Renal cortical epithelial cell (primary cell): ENCODE measurements at places on chromosomes 11 and 22.
A peak's percentile ranks its signal among the peaks of the same experiment; 100 is the strongest.

DNA sequence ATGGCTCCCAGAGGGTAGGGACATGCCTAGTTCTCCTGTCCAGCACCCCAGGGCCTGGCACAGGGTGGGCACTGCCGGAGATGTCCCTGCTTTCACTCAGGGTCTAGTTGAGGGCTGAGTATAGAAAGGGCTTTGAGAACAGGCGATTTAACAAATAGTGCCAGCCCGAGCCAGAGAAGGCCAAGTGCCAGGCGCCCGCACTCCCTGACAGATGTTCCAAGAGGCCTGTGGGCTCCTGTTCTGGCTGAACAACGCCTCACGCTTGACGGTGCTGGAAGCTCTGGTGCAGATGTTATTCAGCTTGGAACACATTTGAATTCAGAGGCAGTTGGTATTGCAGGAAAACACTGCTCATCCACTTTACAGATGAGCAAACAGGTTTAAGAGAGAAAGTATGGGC lies 46.5 kb downstream of the NFAM1 start:
- DNase-seq: no peak

DNA sequence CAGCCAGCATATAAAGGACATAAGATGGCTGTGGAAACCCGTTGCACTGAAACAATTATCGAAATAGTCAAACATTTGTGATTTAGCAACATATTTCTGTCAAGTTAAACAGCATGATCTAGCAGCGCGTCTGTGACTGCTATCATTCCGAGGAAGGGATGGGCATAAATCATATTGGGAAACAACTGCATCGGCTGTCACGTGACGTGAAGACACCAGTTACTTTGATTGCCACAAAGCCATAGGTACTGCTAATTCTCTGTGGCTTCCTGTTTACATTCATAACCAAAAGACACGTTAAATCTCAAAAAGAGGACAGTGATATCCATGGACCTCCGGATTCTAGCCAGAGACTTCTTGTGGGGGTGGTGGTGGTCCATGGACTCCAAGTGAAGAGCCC lies 87.8 kb downstream of the CACNA1I start:
- no peak for DNase-seq

GRCh38 chr11:72569966-72570892 lies 104.0 kb downstream of the PDE2A start:
- DNase-seq: peak; percentile 82

- peak; percentile 94 for DNase-seq
Measured at GRCh38 chr22:37197451-37198257, 9.6 kb upstream of the C1QTNF6 start.

GRCh38 chr11:61122761-61123160 lies 20.5 kb downstream of the CD5 start:
- DNase-seq: no peak

DNA sequence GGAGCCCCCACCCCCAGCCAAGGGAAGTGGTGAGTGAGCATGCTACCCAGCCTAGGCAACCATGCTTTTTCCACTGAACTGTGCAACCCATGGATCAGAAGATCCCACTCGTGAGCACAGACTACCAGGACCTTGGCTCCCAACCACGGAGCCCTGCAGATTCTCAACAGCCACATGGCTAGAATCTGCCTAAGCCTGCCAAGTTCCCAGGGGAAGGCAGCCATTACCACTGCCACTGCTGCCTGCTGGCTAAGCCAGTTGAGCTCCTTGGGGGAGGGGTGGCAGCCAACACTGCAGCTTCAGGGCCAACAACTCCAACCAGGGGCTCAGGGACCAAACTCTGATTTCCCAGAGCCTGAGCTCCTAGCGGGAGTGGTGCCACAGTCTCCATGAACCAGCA lies 195.8 kb downstream of the DLG2 start:
- DNase-seq: no peak

- DNase-seq: no peak
Measured at GRCh38 chr11:117182551-117182935, 4.0 kb downstream of the SIDT2 start.

DNA sequence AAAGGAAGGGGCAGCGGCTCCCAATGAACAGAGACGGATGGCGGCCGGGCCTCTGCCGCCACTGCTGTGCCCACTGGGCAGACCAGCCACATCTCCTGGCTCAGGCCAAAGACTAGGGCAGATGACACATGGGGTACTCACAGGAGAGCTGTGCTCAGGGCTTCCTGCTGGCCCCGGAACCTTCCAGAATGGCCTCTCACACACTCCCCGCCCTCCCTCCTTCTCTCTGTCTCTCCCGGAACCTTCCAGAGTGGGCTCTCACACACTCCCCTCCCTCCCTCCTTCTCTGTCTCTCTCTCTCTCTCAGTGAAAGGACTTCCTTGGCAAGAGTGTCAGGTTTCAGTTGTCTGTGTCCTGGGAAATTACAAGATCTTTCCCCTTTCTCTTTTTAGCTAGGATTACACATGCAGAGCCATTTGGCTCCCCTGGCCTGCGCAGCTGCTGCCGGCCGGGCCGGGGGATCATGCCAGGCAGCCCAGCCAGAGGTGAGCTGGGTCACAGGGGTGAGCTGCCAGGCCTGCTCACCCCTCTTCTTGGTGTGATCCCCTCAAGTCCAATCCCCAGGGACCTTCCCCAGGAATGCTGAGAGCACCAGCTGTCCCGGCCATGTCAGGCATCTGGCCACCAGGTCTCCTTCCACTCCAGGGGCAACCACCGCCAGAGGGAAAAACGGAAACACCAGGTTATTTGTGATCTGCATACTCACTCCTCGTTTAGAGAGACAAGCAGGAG lies 45.3 kb upstream of the ADA2 start:
- peak; percentile 31 for DNase-seq

DNA sequence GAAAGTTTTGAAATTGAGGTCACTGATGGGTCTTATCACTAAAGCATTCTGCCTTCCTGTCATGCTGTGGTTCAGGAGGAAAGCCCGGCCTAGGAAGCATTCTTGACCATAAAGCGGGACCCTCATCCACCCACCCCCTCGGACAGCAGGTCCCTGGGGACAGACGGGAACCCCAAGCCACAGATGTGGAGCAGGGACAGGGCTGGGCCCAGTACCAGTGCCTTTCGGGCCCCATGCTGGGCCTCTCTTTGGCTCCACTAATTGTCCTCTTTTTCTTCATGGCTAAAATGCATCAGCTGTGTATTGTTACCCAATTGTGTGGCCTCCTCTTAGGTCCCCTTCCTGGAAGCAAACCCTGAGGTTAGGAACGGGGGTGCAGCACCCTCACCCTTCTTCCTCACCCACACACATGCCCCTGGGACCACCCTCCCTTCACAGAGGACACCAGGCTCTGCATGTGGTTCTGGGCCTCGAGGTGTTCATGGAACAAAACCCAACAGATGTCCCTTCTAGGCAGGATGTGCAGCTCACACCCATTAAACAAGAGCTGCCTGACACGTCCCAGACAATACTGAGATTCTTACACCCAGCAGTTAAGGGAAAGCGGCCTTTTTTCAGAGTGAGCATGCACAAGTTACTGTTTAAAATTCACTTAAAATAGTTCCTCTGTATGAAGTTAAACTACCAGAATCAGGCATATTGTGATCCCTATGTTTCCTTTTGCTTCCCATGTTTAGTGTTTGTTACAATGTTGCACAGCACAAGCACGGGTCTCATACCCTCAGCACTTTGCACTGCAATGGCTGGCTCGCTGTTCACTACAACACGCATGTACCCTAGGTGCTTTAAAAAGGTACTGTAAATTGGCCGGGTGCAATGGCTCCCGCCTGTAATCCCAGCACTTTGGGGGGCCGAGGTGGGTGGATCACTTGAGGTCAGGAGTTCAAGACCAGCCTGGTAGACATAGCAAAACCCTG lies 807.6 kb downstream of the BRD1 start:
- no peak for DNase-seq

DNA sequence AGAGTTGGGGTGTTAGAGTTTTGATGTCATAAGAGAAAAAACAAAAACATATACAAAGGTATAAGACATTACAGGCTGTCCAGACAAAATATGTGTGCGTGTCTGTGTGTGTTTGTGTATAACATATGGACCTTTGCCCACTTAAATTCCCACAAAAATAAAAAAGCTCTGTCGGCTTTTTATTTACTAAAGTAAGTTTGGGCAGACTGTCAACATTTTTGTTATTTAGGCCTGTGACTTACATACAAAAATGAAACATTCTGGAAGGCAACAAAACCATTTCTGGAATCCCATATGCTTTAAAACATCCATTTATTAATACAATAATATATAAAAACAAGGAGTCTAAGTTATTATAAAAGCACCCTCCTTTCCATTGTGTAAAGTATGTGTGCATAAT lies 960.1 kb upstream of the FAT3 start:
- DNase-seq: no peak

GRCh38 chr11:75627906-75628668 lies 40.8 kb downstream of the MAP6 start:
- no peak for DNase-seq

DNA sequence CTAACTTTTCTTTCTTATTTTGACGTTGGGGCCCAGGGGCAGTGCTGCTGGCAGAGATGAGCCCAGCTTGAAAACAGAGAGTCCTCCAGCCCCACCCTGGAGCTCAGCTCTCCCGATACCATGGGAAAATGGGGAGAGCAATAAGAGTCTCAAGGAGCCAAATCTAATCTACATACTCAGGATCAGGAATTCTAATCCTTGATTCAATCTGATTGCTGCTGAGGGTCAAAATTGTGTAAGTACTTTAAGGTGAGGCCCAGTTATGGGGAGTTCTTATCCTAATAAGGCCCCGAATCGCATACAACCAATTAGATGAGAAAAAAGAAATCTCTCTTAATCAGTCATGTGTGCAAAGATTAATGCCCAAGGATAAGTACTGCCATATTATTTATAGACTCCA lies 202.9 kb downstream of the FAM76B start:
- DNase-seq: no peak

GRCh38 chr22:30294066-30294465 lies 4.8 kb upstream of the CASTOR1 start:
- no peak for DNase-seq
